Transverse colon (tissue), 4 donors: ENCODE measurements at places on chromosomes 12 and 14. TPM values are rescaled to one million over a fixed set of nuclear protein-coding genes. Genes with fewer than 3 reads are reported as not detected.
A peak's percentile ranks its signal among the peaks of the same experiment; 100 is the strongest.

EVL gene
- total RNA-seq: 63.7 TPM

BEST3 gene
- not detected for total RNA-seq

CLEC6A gene
- not detected for total RNA-seq

MMP17 gene
- 5.7 TPM for total RNA-seq

TMEM179 gene
- 1.1 TPM for total RNA-seq

SRGAP1 gene
- 83.0 TPM for total RNA-seq

COX8C gene
- total RNA-seq: not detected

MSI1 gene
- total RNA-seq: 7.5 TPM

RTL1 gene
- total RNA-seq: not detected

OTOGL gene
- 0.32 TPM for total RNA-seq

GZMH gene
- total RNA-seq: not detected

CDKN1B gene
- 58.3 TPM for total RNA-seq

C1QL4 gene
- not detected for total RNA-seq

KLHL28 gene
- 22.1 TPM for total RNA-seq

TRHDE gene
- total RNA-seq: 3.0 TPM

TIMELESS gene
- 0.75 TPM for total RNA-seq

- H3K4me1 ChIP-seq: no peaks in the 10 kb centered on the region
- H3K4me3 ChIP-seq: no peak overlapping the region
- H3K36me3 ChIP-seq: no peaks in the 10 kb centered on the region
- H3K27ac ChIP-seq: no peak overlapping the region
Observed at GRCh38 chr12:45186762-45187161, 29.1 kb upstream of the ANO6 start.

DNA sequence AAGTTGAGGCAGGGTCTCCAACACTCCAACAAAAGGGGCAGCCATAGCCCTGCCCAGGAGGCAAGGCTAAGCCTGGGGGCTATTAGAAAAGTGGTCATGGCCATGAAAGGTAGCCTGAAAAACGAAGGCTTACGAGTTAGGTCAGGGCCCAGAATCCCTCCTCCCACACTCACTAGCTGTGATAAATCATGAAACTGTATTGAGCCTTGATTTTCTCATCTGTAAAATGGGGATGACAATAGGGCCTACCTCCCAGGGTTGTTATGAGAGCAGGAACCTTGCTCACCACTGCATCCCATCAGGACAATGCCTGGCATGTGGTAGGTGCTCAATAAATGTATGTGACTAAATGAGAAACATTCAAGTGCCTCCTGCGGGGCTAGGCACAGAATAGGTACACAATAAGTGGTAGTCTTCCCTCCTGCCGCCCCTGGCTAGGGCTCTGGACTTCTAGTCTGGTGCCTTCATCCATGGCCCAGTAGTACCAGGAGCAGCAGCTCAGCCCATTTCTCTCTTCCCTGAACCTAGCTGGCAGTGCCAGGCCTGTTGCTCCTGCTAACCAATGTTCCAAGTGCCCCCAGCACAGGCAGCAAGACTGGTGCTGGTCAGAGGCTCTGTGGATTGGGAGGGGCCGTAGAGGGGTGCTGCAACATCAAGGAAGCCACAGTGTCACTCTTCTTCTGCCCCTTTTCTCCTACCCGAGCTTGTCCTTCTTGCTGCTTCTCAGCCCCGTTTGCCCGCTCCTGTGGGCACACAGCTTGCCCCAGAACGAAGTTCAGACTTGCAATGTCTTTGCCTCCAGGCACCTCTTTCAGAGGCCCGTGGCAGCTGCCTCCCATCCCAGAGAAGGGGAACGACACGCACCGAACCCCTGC, 7.8 kb downstream of the PGF start:
- no peak overlapping the region for H3K27ac ChIP-seq
- no peak overlapping the region for H3K4me3 ChIP-seq
- no peaks in the 10 kb centered on the region for H3K27me3 ChIP-seq

GRCh38 chr12:80745851-80746505, 29.3 kb downstream of the MYF5 start:
- H3K36me3 ChIP-seq: no peaks in the 10 kb centered on the region
- no peak overlapping the region for H3K27ac ChIP-seq
- H3K4me1 ChIP-seq: no peaks in the 10 kb centered on the region
- no peak for DNase-seq
- no peak overlapping the region for H3K4me3 ChIP-seq

- peak overlapping the region; percentile 9 for H3K27ac ChIP-seq
- H3K27me3 ChIP-seq: no peaks in the 10 kb centered on the region
- no peaks in the 10 kb centered on the region for H3K4me1 ChIP-seq
- H3K36me3 ChIP-seq: no peaks in the 10 kb centered on the region
Observed at GRCh38 chr12:53208435-53208834, 1.4 kb upstream of the ITGB7 start.

GRCh38 chr12:5963515-5963914, 18.5 kb upstream of the ANO2 start:
- no peaks in the 10 kb centered on the region for H3K27me3 ChIP-seq
- no peaks in the 10 kb centered on the region for H3K4me1 ChIP-seq
- no peak overlapping the region for H3K4me3 ChIP-seq
- H3K27ac ChIP-seq: no peak overlapping the region
- H3K36me3 ChIP-seq: no peaks in the 10 kb centered on the region

GRCh38 chr12:8913702-8914032, 642 bp upstream of the PHC1 start:
- peak overlapping the region; percentile 96 for H3K4me3 ChIP-seq
- peaks cover 30% of the 10 kb centered on the region for H3K4me1 ChIP-seq
- DNase-seq: no peak
- no peaks in the 10 kb centered on the region for H3K36me3 ChIP-seq
- peak overlapping the region; percentile 89 for H3K27ac ChIP-seq
- H3K27me3 ChIP-seq: no peaks in the 10 kb centered on the region

- no peak for DNase-seq
- no peak overlapping the region for H3K27ac ChIP-seq
- no peaks in the 10 kb centered on the region for H3K27me3 ChIP-seq
Observed at GRCh38 chr12:105524961-105525360, 194.5 kb downstream of the C12orf75 start.

DNA sequence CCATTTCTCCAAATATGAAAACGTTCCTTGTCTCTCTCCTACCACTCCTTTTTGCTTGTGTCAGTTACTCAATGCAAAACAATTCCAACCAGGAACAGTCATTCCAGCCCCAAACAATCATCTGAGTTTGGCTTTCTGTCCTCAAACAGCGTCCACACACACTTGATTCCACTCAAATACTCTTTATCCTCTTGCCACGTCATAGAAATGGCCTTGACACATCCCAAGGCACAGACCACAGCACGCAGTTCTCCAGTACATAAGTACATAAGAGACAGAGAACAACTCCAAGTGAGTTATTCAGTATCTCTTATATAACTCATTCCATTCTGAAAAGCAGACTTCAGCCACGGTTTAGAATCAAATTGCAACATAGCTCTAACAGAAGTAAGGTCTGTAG, 299.2 kb downstream of the RPS29 start:
- H3K36me3 ChIP-seq: no peaks in the 10 kb centered on the region
- H3K27ac ChIP-seq: no peak overlapping the region
- H3K27me3 ChIP-seq: no peaks in the 10 kb centered on the region

DNA sequence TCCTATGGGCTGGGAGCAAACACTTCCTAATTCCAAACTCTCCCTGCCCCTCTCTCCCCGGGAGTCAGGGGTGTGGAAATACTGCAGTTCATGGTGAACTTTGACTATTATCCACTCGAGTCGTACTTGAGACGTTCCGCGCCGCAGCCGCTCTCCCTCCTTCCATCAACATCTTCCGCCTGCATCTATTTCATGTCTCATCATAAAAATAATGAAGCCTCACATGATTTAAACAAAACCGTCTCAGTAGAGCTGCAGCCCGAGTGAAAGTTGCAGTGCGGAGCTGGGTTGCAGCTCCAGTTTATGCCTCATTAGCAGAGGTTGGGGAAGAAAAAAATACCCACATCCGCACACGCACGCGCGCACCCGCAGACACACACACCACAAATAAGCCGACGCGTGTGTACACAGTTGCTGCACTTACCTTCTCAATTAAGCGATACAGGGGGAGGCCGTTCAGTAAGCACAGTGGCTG, 283 bp downstream of the LMO3 start:
- peaks cover 58% of the 10 kb centered on the region for H3K27me3 ChIP-seq
- H3K4me1 ChIP-seq: peaks cover 3% of the 10 kb centered on the region
- H3K36me3 ChIP-seq: no peaks in the 10 kb centered on the region
- no peak for DNase-seq
- peak overlapping the region; percentile 85 for H3K27ac ChIP-seq
- H3K4me3 ChIP-seq: peak overlapping the region; percentile 45

DNA sequence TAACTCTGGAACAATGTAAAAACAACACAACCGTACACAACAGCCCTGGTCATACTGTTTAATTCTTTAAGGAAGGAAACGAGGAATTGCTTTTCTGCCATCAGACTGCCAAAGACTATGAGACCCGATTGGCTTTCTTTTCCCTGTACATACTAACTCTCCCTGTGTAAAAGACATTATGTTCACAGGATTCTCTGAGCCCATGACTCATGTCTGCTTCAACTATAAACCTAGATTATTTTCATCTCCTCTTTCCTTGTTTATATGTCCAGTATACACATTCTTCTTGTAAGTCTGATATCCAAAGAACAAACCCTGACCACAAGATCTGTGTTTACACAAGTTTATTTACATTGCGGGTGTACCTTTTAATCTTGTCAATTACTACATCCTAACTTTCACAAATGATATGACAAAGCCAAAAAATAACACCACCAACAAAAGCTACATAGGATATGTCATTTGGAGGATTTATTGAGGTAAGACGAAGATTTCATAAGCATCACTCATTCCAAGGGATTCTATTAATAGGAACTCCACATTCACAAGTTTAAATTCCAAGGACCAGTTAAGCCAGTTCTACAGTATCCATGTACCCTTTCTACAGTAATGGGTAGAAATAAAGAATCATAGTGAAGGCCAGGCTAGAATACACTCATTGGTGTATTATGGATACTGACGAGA, 67.3 kb downstream of the STXBP6 start:
- no peak for DNase-seq
- no peaks in the 10 kb centered on the region for H3K27me3 ChIP-seq
- no peak overlapping the region for H3K4me3 ChIP-seq
- H3K27ac ChIP-seq: peak overlapping the region; percentile 77
- H3K4me1 ChIP-seq: peaks cover 57% of the 10 kb centered on the region
- no peaks in the 10 kb centered on the region for H3K36me3 ChIP-seq

DNA sequence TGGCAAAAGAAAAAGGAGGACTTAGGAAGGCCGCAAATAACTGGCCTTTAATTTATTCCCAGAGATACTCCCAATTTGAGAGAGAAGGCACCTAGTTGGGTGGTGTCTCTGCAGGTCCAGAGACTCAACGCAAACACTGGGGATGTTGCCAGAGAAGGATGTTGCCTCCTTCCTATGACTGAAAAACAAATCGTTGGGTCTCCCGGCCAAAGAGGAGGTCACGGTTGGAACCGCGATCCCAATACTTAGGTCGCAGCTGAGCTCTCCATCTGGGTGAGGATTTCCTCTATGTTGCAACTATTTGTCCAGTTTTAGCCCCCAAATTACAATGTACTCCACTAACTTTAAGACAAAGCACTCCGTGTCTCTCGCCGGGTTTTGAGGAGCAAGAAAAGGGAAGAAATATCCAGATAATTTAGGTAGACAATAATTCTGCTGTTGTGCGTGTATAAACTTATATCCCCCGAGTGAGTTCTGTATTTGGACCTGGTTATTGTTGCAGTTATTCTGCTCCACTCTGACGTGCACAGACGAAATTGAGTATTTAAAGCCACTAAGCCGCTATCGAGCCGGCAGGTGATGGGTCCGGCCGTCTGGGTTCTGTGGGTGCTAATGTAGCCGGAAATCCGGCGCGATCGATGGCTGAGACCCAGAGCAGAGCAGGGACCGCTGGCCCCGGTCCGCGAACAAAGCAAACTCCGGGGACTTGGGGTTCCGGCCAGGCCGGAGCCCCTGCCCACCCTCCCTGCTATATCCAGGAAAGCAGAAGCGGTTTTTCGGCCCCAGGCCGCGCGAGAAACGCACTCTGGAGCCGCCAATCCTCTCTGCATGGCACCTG, 5.7 kb downstream of the HOXC12 start:
- no peak overlapping the region for H3K27ac ChIP-seq
- H3K27me3 ChIP-seq: peaks cover 100% of the 10 kb centered on the region
- no peak for DNase-seq
- no peak overlapping the region for H3K4me3 ChIP-seq
- H3K4me1 ChIP-seq: no peaks in the 10 kb centered on the region

DNA sequence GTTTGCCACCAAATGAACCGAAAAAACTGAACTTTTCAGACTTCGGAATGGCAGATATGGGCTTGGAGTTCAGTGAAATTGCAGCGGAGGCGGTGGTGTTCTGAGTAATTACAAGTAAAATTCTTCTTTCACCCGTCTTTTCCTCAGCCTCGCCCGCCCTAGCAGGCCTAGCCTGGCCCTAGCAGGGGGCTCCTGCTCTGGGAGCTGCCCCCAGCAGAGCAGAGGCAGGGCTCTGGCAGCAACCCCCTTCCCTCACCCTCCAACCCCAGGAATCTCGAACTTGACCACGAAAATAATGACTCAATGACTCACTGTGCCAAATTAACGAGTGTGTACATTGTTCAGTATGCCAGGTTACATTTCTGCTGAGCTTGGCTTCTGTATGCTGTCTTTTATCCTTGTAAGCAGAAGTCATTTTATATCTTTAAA, 1.1 kb downstream of the PAPLN start:
- no peak for DNase-seq
- H3K4me1 ChIP-seq: peaks cover 65% of the 10 kb centered on the region
- no peaks in the 10 kb centered on the region for H3K36me3 ChIP-seq

DNA sequence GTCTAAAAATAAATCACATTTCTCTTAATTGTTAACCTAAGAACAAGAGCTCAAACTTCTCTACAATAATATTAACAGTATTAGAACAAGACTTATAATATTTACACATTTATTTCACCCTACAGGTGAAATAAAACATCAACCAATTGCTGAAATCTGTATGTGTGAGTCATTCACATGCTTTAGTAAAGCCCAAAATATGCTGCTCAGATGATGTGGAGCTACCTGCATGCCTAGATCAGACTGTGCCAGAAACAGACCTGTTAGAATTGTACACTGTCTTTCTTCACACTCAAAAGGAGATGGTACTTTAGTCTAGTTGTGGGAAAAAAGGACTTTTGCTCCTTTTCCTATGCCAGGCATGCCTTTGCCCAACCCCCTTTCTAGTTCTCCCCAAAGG, 54.7 kb downstream of the RPS6KA5 start:
- H3K27ac ChIP-seq: no peak overlapping the region
- no peak for DNase-seq
- no peaks in the 10 kb centered on the region for H3K27me3 ChIP-seq
- no peaks in the 10 kb centered on the region for H3K36me3 ChIP-seq
